Articular chondrocyte of knee joint (primary cell): ENCODE measurements at places on chromosomes 3 and 15. TPM values are rescaled to one million over a fixed set of nuclear protein-coding genes. Genes with fewer than 3 reads are reported as not detected.

INSYN1 gene
- 4.3 and 6.4 TPM in 2 replicates for total RNA-seq

PRR20G gene
- not detected in 2 replicates for total RNA-seq

ZNF774 gene
- 1.8 and 2.8 TPM in 2 replicates for total RNA-seq

CRYGS gene
- total RNA-seq: 1.6 and 1.8 TPM in 2 replicates

HRG gene
- total RNA-seq: not detected in 2 replicates

ZBBX gene
- total RNA-seq: 0.11 TPM in 1 of 2 replicates, not detected in the other

NCEH1 gene
- 27.4 and 29.9 TPM in 2 replicates for total RNA-seq

TGM4 gene
- not detected in 2 replicates for total RNA-seq

ISL2 gene
- total RNA-seq: 0.22 TPM in 1 of 2 replicates, not detected in the other

RYK gene
- total RNA-seq: 96.4 and 101 TPM in 2 replicates
